ENCODE measurements at places on chromosomes 6 and 20.

DNA sequence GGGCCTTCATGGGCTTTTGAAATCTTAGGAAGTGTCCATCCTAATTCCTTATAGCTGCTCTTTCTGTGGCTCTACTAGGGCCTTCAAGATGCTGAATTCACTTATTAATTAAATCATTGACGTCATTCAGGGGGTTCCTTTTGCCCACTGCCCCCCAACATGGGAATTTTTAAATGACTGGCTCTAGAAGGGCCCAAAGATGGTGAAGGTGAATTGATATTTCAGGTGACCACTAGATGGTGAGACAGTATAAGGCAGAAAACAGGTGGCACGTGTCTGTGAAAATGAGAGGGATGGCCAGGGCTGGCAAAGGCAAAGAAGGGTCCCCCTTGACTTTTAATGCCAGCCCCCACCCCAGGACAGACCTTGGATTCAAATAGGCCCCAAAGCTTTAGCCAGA is 11.8 kb downstream of the GNAS start:
- DNase-seq: no peak

GRCh38 chr20:4855555-4855954 is 133.8 kb downstream of the PRND start:
- no peak for DNase-seq

DNA sequence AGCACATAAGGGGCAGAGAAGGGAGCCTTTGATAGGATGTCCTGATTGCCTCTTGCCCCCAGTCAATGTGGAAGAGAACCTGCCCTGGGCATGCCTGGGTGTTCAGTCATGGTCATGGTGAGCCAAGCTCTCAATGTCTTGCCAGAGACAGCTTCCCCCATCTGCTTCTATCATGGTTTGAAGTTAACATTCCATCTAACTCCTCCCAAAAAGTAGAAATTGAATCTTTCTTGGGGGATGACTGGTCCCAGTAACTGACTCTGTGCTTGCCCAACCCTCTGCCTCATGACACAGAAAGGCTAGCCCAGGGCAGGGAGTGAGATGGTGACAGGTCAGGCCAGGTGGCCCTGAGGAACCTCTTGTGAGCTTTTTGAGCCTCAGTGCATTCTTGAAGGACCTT is 60.1 kb downstream of the ADTRP start:
- DNase-seq: no peak

GRCh38 chr6:97064578-97064977 is 140.1 kb downstream of the KLHL32 start:
- no peak for DNase-seq

GRCh38 chr6:152089992-152090391 is 282.5 kb downstream of the ESR1 start:
- no peak for DNase-seq

GRCh38 chr20:35776513-35777101 is 4.8 kb downstream of the PHF20 start:
- DNase-seq: no peak

- no peak for DNase-seq
Observed at GRCh38 chr6:45927421-45928320, 88.0 kb downstream of the CLIC5 start.

- DNase-seq: no peak
Observed at GRCh38 chr20:17612287-17612991, 42.6 kb downstream of the DSTN start.

- peak; percentile 86 for DNase-seq
Observed at GRCh38 chr6:113970805-113971676, at the start of gene HDAC2. TSS of gene HDAC2 (minus strand) at chr6:113971148. CDS start at chr6:113970908, 240 bp downstream.

GRCh38 chr6:12336121-12336971 is 46.2 kb downstream of the EDN1 start:
- no peak for DNase-seq

- DNase-seq: no peak
Observed at GRCh38 chr6:149855040-149855654, 9.0 kb downstream of the LRP11 start.

- no peak for DNase-seq
Observed at GRCh38 chr20:47252879-47253307, 103.6 kb downstream of the ZMYND8 start.

- DNase-seq: no peak
Observed at GRCh38 chr20:62590309-62591121, 51.8 kb upstream of the SLCO4A1 start.

DNA sequence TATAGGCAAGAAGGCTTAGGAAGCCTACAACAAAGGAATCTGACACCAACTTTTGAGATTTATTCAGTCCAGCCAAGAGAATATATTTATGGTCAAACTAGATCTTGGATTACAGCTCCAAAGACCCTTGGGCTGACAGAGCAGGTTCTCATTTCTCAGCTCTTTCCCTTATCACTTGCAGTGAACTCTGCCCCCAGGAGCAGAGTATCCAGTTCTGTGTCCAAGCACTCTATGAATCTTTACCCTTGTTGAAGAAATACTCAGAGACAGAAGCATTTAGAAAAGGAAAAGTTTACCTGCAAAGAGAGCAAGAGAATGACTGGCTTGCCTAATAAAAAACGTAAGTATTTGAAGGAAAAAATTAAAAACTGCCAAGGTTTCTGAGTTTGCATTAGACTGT is 190.5 kb downstream of the SLC16A10 start:
- DNase-seq: no peak

- DNase-seq: no peak
Observed at GRCh38 chr6:41638935-41639808, 904 bp downstream of the MDFI start.

DNA sequence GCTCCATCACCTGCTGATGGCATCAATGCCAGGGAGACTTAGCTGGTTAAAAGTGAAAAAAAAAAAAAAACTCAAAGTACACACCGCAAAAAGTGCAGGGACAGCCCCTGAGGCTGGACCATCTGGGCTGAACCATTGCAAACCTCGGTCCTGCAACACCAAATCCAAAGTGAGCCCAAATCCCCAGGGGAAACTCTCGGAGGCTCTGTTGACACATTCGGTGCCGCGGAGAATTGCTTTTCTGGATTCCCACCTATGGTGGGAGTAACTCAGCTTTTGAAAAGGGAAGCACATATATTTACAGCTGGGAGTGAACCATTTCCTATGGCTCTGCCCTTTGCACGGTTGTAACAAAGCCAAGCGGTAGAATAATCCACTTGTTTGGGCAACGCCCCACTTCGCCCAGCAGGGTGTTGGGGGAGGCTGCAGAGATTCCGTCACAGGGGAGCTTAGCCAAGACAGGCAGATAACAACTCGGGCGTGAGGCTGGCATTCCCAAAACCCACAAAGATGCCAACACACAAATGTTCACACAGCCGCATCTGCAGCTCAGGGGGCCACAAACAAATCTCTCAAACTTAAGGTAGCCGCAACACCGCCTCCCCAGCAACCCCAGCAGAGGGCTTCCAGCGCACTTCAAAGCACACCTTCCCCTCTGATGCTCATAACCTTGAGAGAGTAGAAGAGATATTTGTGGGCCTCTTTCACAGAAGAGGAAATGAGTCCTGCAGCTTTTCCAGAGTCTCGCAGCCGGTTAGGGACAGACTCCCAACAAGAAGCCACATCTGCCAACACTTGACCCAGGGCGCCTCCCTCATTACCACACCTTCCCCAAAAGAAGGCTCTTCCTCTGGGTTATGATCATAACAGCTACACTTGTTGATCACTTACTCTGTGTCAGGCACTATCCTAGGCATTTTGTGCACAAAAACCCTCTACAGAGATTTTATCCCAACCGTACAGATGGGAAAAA is 11.4 kb downstream of the ZC3H12D start:
- no peak for DNase-seq

DNA sequence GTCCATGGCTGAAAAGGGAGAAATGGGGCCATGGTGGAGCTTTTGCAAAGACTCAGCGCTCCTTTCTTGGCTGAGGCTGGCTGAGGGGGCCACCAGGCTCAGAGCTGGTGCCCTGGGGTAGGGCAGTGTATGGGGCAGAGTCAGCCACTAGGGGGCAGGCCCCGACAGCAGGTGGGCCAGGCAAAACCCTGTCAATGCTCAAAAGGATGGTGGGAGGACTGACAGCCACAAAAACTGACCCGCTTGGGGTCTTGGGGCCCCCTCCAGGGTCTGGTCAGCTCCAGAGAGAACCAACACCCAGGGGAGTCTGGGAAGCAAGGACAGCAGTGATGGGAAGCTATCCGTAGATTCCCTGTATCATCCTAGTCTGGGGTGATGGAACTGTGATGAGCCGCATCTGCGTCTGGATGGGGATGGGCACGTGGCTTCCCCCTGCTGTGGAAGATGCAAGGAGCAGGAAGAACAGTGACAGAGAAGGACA is 306.9 kb downstream of the DHX35 start:
- no peak for DNase-seq

GRCh38 chr6:140445474-140446004 is 1071.1 kb upstream of the CITED2 start:
- DNase-seq: no peak

GRCh38 chr20:5642155-5642981 is 107.8 kb upstream of the SHLD1 start:
- DNase-seq: no peak

GRCh38 chr6:135657207-135657606 is 159.7 kb upstream of the AHI1 start:
- no peak for DNase-seq

- no peak for DNase-seq
Observed at GRCh38 chr6:168530653-168531071, 89.7 kb downstream of the SMOC2 start.

DNA sequence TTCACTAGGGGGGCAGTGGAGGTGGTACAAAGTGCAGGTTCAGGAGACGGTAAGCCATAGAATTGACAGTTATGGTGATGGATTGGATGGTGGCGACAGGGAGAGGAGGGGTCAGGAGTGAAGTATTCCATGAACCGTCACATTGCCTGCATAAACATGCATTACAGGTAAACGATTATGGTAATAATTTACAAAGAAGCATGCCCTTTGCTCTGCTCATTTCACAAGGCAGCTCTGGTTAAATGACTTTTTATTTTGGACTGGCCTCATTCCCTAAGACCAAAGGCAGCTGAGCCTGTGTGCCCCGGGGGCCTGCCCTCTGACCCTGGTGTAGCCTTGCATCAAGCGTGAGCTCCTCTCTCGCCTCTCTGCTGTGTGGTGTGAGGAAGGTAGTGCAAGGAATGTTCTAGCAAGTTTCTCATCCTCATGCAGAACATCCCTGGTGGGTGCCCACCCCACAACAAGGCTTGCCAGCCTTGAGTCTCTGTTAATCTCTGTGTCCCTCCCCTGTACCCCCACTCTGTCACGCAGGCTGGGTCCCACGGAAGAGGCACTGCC is 59.0 kb downstream of the PPP1R14C start:
- DNase-seq: no peak

DNA sequence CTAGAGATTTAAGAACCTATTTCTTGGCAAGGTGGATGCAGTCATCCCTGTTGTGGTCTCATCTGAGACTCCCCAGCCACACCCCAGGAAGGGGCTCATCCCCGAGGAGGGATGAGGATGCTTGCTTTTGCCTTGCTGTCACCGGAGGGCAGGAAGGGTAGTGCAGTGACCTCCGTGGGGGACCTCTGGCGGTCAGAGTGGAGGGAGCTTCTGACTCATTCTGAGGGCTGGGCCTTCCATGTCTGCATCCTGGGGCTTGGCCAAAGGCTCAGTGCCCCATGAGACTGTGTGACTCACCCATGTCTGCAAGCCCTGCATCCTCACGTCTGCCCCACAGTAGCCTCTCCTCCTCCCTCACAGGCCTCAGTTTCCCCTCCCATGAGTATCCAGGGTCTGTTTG is 38.7 kb downstream of the UQCC2 start:
- no peak for DNase-seq

GRCh38 chr6:90175627-90176538 is 120.8 kb downstream of the BACH2 start:
- DNase-seq: peak; percentile 71

- DNase-seq: no peak
Observed at GRCh38 chr6:148816117-148816516, 69.3 kb downstream of the UST start.

GRCh38 chr20:44970243-44970757 is 4.0 kb downstream of the STK4 start:
- DNase-seq: no peak

GRCh38 chr6:125030969-125031368 is 68.7 kb downstream of the RNF217 start:
- DNase-seq: no peak

DNA sequence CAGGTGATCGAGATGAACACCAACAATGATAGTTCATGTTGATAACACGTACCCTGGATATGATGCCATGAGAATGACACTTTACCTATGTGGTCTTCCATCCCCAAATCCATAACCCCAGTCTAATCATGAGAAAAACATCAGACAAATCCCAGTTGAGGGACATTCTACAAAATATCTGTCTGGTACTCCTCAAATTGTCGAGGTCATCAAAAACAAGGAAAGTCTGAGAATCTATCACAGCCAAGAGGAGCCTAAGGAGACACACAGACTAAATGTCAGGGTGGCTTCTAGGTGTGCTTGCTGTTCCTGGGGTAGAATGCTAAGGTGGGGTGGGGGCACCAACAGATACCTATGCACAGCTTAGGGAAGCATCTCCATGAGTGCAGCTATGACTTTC is 2.8 kb upstream of the RNF8 start:
- DNase-seq: no peak

- DNase-seq: no peak
Observed at GRCh38 chr20:13082378-13082777, 73.6 kb downstream of the SPTLC3 start.

GRCh38 chr6:164612751-164613150 is 696.7 kb downstream of the C6orf118 start:
- DNase-seq: no peak

GRCh38 chr6:6330407-6330806 is 9.9 kb upstream of the F13A1 start:
- no peak for DNase-seq

DNA sequence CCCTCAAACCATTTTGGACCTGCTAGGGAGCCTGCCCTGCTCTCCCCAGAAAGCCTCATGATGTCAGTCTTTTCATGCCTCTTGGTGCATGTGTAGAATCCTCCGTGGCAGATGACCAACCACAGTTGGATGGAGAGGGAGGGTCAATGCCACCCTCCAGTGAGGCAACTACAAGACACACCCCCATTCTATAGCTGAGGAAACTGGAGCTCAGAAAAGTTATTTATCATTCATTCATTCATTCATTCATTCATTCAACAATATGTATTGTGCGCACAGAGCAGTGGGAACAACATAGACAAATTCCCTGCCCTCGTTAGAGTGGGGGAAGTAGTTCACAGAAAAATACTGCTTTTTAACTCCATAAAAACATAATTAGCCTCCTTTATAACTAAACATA is 16.8 kb downstream of the SNRPB start:
- DNase-seq: no peak

DNA sequence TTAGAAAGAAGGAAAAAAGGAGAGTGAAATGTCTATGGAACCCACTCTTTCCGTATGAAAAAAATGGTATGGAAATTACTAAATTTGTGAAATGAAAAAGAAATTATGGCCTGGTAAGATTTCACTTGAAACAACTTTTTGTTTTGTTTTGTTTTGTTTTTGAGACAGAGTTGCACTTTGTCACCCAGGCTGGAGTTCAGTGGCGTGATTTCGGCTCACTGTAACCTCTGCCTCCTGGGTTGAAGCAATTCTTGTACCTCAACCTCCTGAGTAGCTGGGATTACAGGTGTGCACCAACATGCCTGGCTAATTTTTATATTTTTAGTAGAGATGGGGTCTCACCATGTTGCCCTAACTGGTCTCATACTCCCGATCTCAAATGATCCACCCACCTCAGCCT is 17.8 kb upstream of the GSTA5 start:
- no peak for DNase-seq

All from activated CD4-positive, alpha-beta T cell treated with anti-CD3 and anti-CD28 coated beads, Interleukin-2, amount 50 U/mL, for 24 hours (primary cell).